LHCN-M2 (cell line): ENCODE measurements at places on chromosomes 3 and 15. TPM values are rescaled to one million over a fixed set of nuclear protein-coding genes. Genes with fewer than 3 reads are reported as not detected.

DNA sequence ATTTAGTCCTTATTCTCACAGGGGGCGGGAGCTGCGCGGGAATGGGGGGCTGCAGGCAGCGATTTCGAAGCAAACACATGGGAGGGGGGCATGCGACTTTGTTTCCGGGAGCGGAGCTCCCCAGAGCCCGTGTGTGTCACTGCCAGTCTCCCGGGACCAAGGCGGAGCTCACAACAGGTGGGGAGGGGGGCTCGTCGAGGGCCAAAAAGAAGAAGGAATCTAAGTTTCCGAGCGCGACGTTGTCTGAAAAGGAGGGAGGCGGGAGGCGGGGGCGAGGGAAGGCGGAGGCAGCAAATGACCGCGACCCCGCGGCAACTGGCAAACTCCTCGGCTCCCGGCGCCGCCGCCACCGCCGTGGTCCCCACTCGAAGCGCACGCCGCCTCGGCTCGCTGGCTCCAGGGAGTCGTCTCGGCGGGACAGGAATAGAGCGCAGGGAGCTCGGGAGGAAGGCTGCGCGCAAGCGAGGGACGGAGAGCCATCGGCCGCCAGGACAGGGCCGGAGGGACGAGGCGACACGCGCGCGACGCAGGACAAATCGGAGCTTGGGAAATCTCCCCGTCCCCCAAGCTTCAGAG is 1.4 kb downstream of the FOXP1 start:
- no peak for DNase-seq

- no peak for DNase-seq
These were observed 42.5 kb downstream of the IL1RAP start for GRCh38 chr3:190556351-190556750.

GRCh38 chr3:197375001-197375441 is 76.6 kb upstream of the DLG1 start:
- DNase-seq: no peak

DNA sequence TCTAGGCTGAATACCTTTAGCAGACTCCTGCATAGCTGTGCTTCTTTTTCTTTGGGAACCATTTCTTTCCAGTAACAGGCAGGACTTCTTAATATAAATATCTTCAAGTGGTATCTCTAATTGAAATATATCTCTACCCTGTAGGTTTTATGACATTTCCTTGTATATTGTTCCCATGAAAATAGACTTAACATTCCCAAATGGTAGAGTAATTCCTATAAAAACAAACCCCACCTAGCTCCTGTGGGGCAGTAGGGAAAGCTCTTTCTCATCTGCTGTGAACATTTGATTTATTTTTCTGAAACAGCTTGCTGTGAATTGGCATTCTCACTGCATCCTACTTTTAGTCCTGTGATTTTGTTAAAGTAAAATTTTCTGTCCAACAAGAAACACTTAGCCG is 20.8 kb downstream of the SELENOT start:
- no peak for DNase-seq

DNA sequence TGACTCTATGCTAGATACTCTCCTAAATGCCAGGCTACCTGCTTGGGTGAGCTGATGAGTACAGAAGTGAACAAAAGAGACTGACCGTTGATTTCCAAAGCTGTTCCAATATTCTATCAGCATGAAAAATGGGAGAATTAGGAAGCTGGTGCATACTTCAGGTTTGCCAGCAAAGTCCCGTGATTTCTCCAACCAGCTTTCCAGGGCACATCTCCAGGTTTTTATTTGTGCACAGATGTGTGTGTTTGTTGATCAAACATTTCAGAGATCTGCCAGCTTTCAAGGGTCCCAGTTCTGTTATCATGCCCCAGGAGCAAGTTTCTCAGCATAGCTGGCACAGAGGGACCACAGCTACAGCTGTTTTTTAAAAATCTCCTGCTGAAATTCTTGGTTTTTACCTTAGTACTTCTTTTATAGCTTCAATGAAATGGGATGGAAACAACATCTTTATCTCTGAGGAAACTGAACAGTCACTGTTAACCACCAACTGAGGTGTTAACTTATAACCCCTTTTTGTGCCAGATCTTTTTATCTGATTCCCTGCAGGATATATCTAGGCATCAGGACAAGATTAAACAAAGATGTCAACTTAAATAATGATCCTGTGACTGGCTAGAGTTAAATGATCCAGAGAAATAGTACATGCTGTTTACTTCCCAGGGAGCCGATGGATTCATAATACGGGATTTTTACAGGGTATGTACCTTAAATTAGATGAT is 380.8 kb downstream of the GRM7 start:
- no peak for DNase-seq

Gene ITGB5
- total RNA-seq: 173 and 224 TPM in 2 replicates

Gene ARPP21
- total RNA-seq: 2.1 and 7.1 TPM in 2 replicates

DNA sequence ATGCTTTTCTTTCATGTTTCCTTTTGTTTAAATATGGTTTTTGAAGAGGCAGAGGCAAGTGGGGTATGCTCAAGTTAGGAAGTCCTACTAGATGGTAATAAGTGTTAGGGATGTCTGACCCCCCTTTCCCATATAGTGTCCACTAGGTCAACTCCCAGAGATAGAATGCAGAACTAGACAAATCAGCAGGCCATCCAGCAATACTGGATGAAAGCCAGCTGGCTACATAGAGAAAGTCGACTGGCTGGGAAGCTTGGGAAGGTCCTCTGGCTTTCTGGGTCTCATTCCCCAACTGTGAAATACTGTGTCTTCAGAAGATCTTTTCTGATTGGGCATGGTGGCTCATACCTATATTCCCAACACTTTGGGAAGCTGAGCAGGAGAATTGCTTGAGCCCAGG is 113.8 kb downstream of the SNRK start:
- no peak for DNase-seq

DNA sequence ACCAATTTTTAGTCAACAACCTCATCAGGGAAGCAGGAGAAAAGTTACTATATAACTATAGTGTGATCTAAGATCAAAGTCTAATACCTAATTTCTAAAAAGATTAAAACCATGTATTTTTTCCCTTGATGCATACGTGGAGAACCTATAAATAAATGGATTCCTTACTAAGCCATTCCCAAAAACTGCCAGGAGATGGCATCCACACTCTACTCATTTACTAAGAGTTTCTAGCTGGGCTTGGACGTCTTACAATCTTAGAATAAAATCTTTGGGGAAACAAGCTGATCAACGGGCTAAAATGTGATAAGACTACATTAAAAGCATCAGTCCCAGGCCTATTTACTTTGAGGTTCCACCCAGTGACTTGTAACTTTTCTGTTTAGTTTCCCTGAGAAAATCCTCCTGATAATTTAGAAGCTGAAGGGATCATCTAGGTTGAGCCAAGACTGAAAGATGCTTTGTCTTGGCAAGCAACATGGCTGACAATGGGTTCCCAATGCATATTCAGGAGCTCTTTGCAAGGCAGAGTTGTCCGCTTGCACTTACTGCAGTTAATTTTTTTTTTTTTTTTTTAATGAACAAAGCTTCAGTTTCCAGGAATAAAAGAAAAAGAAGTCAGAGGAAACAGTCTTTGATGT is 85.5 kb upstream of the FGF12 start:
- peak; percentile 58 for DNase-seq

DNA sequence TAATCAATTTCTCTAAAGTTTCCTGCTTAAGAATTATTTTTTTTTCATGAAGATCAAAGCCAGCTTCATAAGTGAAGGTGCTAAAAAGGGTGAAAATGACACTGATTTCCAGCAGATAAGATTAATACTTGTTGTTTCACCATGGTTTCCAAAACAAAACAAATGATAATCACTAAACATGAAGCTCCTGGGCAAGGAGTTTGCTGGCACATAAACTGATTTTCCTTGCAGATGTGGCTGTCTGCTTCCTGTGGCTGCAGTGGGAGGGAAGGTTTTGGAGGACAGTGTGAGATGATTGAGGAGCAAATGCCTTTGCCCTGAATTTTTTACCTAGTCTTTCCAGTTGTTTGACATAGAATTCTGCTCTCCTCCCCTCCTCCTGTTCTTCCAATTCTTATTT is 228.8 kb downstream of the DIPK2A start:
- DNase-seq: no peak

Gene POMGNT2
- total RNA-seq: 16.1 and 16.7 TPM in 2 replicates

DNA sequence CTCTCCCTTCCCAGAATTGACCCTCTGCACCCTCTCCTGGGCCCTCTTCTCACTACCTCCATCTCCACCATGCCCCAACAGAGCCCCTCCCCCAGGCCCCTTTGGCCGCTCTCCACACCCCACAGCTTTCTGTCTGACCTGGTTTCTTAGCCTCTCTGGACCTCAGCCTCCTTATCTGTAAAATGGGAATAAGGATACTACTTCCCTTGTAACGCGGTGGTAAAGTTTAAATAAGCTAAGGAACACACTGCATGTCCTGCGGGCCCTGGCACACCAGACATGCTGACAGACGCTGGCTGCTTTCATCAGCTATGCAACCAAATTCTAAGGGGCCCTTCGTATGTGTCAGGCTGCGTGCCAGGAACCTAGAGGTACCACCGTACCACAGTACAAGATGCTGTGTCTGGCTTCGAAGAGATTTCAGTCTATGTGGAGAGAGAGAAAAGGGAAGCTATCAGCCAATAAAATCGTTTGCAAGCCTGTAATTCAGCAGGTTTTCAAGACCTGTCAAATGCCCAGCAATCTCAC is 777 bp upstream of the SLC51A start:
- DNase-seq: no peak

Gene TICRR
- 8.0 and 9.9 TPM in 2 replicates for total RNA-seq

DNA sequence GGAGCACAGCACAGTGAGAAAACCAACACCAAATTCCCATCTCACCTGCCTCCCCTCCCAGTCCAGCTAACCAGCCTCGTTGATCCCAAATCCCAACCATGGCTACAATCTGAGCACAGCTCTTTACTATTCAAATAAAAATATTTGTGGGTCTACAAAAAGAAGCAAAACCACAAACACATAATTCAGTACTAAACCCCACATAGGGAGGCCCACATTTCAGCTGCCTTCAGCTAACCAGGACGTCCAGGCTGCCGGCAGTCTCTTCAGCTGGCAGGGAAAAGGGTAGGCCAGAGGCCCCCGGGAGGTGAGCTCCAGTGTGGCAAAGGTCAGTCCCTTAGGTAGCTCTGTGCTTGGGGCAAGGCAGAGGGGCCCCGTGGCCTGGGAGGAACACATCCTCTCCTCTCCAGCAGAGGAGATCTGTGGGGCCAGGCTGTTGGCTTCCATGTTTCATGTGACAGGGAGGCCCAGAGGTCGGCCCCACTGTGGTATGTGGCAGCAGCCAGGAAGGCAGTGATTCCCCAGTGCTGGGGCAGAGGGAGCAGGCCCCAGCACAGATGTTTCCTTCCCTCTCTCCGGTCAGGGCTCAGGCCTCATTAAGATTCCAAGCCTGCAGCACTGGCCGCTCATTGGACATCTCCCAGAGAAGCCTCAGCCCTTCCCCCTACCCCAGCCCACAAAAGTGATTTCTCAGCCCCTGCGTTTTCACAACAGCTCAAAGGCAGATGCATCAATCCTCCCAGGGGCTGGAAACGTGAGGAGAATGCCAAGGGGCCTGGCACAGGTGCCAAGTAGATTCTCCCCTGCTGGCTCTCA is 381.4 kb downstream of the NTRK3 start:
- DNase-seq: no peak

GRCh38 chr15:85831415-85832113 is 36.8 kb upstream of the KLHL25 start:
- peak; percentile 40 for DNase-seq
